ENCODE measurements at places on chromosomes 7 and 10.

- DNase-seq: peak; percentile 24
Measured at GRCh38 chr7:157432541-157432956, 95.7 kb downstream of the DNAJB6 start.

- no peak for DNase-seq
Measured at GRCh38 chr10:82266438-82266837, 391.4 kb downstream of the NRG3 start.

GRCh38 chr7:111986601-111987000 is 219.6 kb downstream of the DOCK4 start:
- no peak for DNase-seq

GRCh38 chr10:92997620-92998019 is 63.0 kb upstream of the CYP26C1 start:
- DNase-seq: no peak

GRCh38 chr7:135147341-135147898 is 452 bp upstream of the TMEM140 start:
- no peak for DNase-seq

GRCh38 chr7:2417981-2418481 is 14.6 kb downstream of the CHST12 start:
- no peak for DNase-seq

DNA sequence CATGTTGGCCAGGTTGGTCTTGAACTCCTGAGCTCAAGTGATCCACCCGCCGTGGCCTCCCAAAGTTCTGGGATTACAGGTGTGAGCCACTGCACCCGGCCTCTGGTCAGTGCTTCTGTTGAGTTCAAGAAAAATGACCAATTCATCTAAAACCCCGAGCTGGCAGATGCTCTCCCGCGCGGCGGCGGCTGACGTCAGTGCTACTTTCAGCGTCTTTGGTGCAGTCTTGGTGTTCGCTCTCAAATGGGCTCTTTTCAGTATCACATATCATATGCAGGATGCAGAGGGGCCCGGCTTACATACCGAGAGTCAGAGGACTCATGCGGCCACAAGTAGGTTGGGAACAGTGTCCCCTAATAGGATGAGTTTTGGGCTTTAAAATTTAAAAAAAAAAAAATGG is 125.9 kb downstream of the CUX1 start:
- no peak for DNase-seq

DNA sequence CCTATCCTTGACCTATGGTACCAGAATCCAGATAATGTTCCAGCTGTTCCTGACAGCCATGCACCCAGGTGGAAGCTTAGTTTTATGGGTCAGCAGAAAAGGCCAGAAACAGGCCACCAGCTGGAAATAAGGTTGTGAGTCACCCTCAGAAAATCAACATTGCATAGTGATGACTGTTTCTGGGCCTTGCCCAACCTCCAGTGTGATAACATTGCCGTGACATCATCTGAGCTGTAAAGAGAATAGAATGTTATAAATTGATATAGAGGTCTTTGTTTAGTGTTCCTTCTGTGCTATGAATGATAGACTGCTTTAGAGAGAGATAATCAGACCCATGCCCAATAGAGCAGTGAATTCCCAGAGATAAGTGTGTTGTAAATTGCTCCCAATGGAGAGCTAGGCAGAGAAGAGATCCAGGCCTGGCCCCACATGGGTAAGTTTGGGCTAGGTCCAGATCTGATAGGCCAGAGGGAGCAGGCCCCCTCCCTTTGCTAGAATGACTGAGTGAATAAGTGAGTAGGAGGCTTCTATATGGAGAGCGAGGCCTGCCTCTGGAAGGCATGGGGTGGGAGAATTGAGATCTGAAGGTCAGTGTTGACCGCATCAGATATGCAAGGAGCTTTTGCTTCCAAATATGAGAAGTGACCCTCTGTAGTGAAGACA is 14.2 kb upstream of the HPS1 start:
- no peak for DNase-seq

GRCh38 chr10:71075086-71075758 is 137.1 kb upstream of the UNC5B start:
- no peak for DNase-seq

GRCh38 chr10:66723608-66724400 is 202.0 kb upstream of the LRRTM3 start:
- peak; percentile 23 for DNase-seq

GRCh38 chr7:47816647-47817046 is 131.6 kb downstream of the PKD1L1 start:
- DNase-seq: peak; percentile 35

- DNase-seq: no peak
Measured at GRCh38 chr7:27940341-27940740, 200.4 kb downstream of the TAX1BP1 start.

DNA sequence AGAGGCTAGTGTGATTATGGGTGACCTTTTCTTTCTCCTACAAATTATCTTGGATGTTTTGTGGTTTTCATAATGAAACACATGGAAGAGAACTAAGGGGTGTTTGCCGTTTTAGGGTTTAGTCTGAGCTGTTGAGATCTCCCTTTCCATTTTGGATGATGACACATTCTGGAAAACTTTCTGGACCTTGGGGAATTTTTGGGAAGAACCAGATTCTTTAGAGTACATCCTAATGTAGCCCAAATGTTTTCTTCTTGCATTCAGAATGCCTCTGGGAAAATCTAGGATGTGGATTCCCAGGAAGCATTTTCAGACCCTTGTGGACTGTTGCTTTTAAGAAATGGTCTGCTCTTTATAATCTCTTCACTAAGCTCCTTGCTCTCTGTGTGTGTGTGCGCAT is 165.7 kb downstream of the SORCS3 start:
- no peak for DNase-seq

DNA sequence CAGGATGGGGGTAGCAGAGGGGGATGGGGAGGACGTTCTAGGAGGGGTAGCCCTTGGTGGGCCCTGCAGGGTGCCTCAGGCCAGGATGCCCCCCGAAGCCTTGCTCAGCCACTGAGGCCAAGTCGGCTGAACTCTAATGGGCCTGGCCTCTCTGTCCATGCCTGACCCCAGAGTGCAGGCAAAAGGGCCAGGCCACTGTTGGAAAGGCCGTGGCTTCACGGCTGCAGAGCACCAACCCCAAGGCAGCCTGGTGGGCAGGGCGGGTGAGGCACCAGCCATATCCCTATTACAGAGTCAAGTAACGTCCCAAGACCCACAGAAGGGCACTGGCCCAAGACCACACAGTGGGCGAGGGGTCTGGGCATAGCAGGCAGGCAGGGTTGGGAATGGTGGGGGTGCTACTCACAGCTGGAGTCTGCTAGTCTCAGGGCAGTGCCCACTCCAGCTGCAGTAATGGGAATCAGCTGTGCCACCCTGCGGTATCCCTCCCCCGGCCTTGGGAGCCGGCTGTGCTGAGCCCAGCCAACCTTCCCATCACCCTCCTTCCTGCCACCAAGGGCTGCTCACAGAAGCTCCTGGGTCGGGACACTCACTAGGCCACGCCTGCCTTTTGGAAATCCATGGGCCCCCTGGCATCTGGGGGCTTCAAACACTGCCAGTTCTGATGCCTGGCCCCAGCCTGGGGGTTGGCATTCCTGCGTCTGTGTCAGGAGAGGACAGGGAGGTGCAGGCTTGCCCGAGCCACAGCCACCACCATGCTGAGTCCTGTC is 4.0 kb upstream of the LFNG start:
- DNase-seq: peak; percentile 68

GRCh38 chr10:6195846-6196245 is 6.9 kb upstream of the PFKFB3 start:
- DNase-seq: no peak
